ENCODE measurements at places on chromosomes 3 and 15.

GRCh38 chr3:147417551-147418295, 8.6 kb downstream of the ZIC1 start:
- no peak for DNase-seq

- no peak for DNase-seq
Observed at GRCh38 chr3:37498126-37499039, 324.0 kb upstream of the LRRFIP2 start.

- no peak for DNase-seq
Observed at GRCh38 chr3:138578141-138578540, 15.9 kb downstream of the CEP70 start.

DNA sequence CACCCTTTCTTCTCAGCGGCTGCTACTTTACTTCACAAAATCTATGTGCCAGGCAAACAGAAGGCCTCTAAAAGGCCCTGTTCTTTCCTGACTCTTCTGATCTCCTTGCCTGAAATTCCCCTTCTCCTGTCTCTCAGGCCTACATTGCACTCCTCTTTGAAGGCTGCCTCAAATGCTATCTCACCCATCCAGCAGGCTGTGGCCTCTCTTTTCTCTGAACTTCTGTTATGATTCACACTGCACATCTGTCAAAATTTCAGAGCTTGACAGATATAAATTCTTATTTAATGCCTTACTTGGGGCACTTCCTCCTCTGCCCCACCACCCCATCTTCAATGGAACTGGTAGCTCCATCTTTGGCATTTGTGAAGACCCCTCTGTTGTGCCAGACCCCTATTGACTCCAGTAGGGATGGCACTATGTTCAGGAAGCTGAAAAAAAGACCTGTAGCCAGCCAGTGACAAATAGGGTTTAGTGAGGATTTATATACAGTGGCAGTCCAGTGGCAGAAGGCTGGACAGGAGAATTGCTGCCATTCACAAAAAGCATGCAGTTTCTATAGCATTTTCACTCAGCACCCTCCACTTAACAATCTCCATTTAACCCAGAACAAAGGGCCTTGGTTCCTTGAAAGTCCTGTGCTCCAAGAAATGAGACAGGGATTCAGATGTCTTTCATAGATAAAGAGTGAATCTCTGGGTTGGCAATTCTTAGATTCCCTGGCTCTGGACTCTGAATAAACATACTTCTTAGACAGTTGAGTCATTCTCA, 415.8 kb upstream of the GRM7 start:
- DNase-seq: no peak
